Motor neuron (in vitro differentiated cells): ENCODE measurements at places on chromosomes 12 and 14. TPM values are rescaled to one million over a fixed set of nuclear protein-coding genes. Genes with fewer than 3 reads are reported as not detected.
A peak's percentile ranks its signal among the peaks of the same experiment; 100 is the strongest.

- no peak for ATAC-seq
Observed at GRCh38 chr12:28507033-28507432, 316.8 kb downstream of the CCDC91 start.

DNA sequence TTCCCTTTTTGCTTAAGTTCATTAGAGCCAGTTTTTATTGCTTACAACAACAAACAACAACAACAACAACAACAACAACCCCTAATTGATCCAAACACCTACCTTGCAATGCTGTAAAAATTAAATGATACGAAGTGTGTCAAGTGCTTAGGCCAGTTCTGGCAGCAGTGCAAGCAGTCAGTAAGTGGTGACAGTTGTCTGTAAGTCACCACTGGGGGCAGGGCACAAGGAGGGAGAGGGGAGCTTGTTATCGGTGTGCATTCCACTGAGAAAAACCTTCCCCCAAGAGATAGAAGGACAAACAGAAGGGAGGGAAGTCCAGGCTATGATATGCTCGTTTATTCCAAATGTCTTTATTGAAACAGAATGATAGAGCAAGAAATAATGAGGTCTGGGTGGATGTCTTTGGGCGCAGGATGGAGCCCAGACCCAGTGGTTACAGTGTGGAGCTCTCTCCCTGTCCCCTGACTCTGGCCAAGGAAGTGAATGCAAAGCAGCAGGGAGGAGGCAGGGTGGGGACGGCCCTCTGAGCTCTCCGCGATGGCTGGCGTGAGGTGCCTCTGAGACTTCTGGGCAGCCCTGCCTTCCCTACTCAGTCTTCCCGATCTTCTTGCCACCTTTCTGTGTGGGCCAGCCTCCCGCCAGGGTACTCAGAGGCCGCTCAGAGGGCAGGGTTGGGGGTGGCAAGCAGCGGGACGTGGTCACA, 6.5 kb downstream of the SLC22A17 start:
- no peak for ATAC-seq

DNA sequence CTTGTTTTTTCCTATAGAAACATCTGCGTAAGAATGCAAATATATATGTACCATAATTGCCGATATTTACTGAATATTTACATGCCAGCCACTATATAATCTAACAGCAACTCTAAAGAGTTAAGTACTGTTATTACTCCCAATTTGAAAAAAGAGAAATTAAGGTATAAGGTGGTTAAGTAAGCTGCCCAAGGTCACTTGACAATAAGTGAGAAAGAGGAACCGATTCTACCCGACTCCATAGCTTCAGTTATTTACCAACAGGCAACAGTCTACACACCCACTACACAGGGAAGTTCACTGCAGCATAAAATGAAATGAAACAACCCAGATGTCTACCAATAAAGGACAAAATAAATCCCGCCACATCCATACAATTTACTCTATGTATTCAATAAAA, 1.1 kb downstream of the MIS18BP1 start:
- ATAC-seq = no peak

- peak; percentile 26 for ATAC-seq
Observed at GRCh38 chr12:107109726-107110719, 16.7 kb upstream of the CRY1 start.

- peak; percentile 57 for ATAC-seq
Observed at GRCh38 chr12:110848314-110848923, 1.6 kb downstream of the CCDC63 start.

- peak; percentile 76 for ATAC-seq
Observed at GRCh38 chr12:5166976-5167375, 123.3 kb downstream of the KCNA5 start.

GRCh38 chr12:5692850-5693249, 252.2 kb downstream of the ANO2 start:
- ATAC-seq = no peak

GRCh38 chr14:30275604-30276003, 283.4 kb upstream of the G2E3 start:
- ATAC-seq = no peak

- ATAC-seq = no peak
Observed at GRCh38 chr12:126782083-126782482, 1484.9 kb upstream of the TMEM132C start.

DNA sequence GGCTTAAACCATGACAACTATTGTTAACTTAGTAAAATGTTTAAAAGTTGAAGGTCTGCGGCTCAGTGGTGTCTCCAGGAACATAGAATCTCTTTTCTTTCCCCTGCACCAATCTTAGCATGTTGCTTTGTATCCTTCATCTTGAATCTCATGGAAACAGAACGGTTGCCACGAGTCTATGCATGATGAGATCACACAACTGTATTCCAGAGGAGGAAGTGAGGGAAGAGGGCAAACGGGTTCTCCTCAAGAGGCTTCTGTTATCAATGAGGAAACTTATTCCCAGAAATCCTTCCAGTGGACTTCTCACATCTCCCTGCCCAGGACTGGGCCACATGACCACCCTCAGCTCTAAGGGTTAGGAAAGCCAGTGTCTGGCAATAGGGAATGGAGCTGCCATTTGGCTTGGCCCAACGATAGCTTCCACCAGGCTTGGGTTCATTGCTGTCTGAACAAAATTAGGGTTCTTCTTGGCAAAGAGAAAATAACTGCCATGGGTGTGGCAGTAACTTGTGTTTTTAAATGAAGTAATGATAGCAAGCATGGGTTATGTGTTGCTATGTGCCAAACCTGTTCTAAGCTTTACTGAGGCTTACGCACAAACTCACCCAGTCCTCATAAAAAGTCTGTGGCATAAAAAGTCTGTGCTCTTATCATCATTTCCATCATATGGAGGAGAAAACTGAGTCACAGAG, 17.4 kb downstream of the PLXNC1 start:
- peak; percentile 13 for ATAC-seq

DNA sequence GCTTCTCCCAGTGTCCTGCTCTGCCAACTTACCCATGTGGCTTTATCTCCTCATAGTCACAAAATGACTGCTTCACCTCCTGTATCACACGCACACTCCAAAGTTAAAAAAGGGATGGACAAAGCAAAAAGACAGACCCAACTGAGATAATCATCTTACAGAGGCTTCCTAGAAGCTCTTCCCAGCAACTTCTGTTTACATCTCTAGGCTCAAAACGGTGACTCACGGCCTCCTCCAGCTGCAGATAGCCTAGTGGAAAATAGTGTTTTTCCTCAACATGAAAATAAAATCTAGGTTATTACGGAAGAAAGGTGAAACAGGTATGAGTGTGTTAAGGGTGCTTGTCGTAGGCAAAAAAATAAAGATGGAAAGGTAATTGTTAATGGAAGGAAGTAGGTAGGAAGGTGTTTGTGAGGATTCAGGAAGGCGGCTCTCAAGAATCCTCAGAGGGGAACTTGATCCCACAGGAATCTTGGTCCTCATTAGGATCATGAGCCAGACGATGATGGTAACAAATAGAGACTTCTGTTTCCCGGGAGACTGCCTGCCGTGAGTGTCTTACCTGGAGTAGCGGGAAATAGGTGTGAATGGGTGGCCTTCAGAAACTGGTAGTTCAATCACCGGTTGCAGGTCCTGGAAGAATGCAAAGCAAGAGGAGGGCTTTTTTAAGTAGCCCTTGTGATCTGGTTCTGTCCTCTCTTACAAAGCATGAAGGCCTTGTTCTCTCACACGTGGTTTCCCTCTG, 487.5 kb upstream of the TMEM132C start:
- ATAC-seq = no peak

DNA sequence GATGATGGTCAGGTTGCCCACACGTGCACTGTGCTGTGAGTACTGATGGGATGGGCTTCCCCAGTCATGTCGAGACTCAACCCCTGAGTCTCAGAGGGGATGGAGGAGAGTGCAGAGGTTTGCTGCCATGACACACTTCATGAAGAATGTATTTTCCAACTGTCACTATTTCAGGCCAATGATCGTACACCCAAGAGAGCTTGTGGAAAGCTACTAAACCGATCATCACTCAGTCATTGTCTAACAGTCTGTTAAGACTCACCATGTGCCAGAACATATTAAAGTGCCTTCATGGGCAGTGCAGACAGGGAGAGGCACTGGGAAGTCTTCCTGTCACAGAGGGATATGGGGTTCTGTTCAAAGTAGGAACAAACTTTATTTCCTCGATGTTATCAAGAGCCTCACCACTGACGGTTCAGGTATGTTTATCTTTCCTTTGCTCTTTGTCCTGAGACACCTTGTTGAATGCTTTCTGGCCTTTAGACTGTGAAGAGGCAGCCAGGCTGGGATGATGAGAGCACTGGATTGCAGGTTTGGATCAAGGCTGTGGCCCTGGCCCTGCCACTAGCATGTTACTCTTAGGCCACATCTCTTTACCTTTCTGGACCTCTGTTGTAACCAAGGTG, 41.6 kb upstream of the NTF3 start:
- no peak for ATAC-seq

DNA sequence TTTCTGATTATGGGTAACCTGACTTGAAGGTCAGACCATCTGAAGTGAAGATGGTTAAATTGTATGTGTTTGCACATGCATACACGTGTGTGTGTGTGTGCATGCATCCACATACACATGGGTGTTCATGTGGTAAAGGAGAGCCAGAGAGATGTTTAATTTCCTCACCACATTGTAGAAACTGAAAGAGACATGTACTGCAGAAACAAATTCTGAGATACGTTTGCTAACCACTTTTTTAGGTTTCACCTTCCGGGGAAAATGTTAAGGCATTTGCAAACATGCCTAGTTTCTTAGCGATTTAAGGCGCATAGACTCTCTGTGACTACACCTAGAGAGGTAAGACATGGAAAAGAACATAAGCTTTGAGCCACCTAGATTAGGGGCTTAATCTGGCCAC, 362.9 kb downstream of the RAD51B start:
- ATAC-seq = no peak

Gene ADAM21
- total RNA-seq = 0.49 and 1.1 TPM in 2 replicates

Gene SYT1
- total RNA-seq = 68.5 and 70.6 TPM in 2 replicates

Gene INSM2
- 0.34 and 1.3 TPM in 2 replicates for total RNA-seq

Gene TSPAN8
- total RNA-seq = 0.25 TPM in 1 of 2 replicates, not detected in the other

Gene KRT2
- total RNA-seq = 0.06 TPM in 1 of 2 replicates, not detected in the other
